ENCODE measurements at places on chromosomes 4 and X. TPM values are rescaled to one million over a fixed set of nuclear protein-coding genes. Genes with fewer than 3 reads are reported as not detected.

Gene ZMAT1
- total RNA-seq = 0.13 TPM

Gene LRAT
- not detected for total RNA-seq

Gene RADX
- total RNA-seq = not detected

DNA sequence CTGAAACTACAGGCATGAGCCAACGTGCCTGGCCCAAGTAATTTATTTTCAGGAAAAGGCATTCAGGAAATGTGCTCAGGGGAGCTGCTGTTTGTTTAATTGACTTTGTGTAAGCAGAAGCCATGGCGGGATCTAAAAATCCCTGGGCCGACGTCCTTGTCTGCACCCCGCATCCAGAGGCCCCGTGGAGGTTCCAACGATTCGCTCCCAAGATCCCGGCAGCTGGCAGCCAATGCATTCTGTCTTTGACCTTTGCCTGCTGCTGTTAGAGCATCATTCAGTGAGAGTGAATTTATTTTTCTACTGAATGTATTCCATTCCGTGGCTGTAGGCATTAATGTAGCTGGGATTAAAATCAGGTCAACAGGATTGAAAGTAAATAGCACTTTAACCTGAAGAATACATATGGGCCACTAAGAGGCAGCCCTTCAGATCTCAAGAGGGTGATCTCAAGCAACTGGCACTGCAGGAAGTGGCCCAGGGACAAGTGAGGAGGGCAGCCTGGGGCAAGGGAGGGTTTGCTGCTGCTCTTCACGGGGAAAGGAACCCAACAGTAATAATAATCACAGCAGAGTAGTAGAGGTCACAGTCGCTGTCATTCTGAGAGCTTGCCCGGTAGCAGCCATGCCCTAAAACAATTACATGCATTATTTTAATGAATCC is 75.2 kb downstream of the PSAPL1 start:
- DNase-seq = no peak

GRCh38 chrX:39899856-39900776 is 197.6 kb downstream of the BCOR start:
- DNase-seq = no peak

GRCh38 chr4:24274381-24274941 is 309.9 kb downstream of the DHX15 start:
- DNase-seq = no peak

Gene MAGEB10
- total RNA-seq = not detected

Gene ZIC3
- total RNA-seq = not detected

- DNase-seq = no peak
Observed at GRCh38 chr4:97104666-97105065, 1038.6 kb downstream of the STPG2 start.

Gene NLRP2B
- not detected for total RNA-seq

Gene C4orf51
- total RNA-seq = not detected

Gene CPE
- not detected for total RNA-seq

DNA sequence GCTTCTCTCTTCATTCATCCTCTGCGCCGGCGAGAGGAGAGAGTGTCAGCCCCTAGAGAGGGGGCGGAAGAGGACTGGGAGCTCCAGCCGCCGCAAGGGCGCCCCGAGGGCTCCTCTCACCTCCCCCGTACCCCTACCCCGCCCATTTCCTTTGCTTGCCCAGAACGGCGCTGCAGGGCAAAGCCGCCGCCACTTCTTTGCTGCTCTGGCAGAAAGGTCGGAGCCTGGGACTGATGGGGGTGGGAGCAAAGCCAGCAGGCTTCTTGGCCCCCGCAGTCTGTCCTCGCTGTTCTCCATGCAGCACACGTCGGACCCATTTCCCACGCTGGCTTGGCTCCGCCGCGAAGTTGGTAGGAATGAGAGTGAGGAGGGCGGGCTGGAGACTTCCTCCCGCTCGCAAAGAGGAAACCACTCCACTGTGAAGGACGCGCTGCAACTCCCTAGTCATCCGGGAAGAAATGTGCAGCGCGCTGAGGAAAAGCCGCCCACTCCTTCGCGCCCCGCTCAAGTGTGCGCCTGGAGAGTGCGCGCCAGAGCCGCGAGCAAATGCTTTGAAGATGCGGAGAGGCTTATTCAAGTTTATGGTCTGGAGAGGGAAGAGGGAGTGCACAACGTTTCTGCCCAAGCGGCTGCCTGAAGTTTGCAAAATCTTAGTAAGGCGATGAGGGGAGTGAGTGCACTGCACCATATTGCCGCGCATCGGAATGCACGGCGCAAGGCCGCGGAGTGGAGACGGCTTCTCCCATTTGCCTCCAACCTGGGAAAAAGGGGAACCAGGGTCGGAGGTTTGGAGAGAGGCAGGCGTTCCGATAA is 2.8 kb upstream of the PCDH7 start:
- DNase-seq = peak; percentile 69

DNA sequence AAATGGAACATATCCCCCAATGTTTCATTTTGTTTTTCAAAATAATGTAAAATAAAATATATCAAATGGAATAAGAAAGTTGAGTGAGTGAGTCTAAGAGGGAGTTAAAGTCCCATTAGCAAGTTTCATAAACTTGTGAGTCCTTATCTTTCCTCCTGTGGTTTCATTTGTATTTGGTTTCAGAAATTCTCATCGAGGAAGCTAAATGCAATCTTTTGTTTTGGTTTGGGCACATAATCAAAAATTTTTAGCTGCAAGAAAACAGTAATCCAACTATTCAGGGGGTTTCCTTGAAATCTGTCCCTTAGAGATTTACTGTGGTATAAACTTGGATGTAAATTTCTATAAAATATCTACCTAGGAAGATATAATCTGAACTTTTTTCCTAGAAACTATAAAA is 124.2 kb downstream of the CAMK2D start:
- no peak for DNase-seq

DNA sequence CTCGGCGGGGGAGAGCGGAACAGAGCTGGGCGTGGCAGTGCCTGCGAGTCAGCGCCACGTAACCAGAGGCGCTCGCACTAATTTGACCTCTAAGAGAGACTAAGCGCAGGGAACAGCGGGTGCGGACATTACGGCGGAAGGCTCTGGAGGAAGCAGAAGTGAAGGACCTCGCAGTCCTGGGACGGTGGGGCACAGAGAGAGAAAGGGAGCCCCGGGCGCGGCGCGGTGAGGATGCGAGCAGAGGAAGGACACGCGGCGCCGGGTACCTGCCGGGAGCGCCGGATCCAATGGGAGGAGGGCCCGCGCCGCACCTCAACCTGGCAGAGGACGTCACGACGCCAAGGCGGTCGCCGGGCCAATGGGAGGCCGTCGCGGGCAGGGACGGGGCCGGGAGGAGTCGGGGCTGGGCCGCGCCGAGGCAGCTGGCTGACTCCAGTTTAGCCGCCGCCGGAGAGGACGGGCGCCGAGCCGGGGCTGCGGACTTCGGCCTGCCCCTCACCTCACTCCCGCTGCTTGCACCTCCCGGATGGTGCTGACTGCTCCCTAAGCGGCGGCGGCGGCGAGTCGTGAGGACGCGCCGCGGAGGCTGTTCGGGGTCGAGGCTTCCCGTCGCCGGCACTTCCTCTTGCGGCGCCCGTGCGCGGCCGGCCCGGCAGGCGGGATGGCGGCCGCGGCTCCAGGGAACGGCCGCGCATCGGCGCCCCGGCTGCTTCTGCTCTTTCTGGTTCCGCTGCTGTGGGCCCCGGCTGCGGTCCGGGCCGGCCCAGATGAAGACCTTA is at the start of gene TMEM165:
TMEM165 (plus strand) TSS at position 429 of the 779 bp plus-strand sequence; CDS start at position 662, 233 bp downstream.
- DNase-seq = peak; percentile 93

Gene POU3F4
- total RNA-seq = not detected

GRCh38 chr4:1315836-1316536 is 26.3 kb downstream of the MAEA start:
- DNase-seq = no peak

Gene ASMT
- 0.10 TPM for total RNA-seq

DNA sequence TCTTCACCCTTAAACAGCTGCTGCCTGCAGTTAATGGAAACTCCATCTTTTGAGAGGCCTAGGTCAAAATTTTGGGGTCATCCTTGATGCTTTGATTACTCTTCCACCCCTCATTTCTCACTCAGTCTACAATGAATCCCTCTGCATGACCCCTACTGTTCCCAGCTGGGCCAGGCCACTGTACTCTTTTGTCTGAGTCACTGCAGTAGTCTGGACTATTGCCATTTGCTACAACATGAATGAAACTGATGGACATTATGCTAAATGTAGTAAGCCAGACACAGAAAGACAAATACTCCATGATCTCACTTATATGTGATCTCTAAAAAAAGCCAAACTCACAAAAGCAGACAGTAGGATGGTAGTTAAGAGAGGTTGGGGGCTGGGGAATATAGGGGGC is 28.3 kb downstream of the STK32B start:
- DNase-seq = no peak

DNA sequence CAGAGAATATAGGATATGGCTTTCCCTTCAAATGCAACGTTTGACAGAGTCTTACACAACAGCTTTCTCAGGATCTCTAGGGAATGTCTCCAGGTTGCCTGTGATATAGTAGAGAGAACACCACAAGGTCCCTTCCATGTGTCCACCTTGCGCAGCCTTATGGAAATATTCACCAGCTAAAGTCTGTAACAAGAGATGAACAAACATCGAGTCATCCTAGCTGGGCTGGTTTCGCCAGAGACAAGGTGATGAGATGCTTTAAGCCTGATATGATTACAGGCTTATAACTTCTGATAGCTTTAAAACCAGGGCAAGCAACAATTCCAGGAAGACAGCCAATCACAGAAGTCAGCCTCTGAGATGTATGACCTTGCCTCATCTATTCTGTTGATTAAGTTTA is 83.8 kb downstream of the SEL1L3 start:
- no peak for DNase-seq

- peak; percentile 64 for DNase-seq
Observed at GRCh38 chrX:108537005-108537404, 97.4 kb downstream of the COL4A5 start.

Gene MEPE
- not detected for total RNA-seq

GRCh38 chr4:115187136-115187535 is 73.7 kb upstream of the NDST4 start:
- no peak for DNase-seq

DNA sequence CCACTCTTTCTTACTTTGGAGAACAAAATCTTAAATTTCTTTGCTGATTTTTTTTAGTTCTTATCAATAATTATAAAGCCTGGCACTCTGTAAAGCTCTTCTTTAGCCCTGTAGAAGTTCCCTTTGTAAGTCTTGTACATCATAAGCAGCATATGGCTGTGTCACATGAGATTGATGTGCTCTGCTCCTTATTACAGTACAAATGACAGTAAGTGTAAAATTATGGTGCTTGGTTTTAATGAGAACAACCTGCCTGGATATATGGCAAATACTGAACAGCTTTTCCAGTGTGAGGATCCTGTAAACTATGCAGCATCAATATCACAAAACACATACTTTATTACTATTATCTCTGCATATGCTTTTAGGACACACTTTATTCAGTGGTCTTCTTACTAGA is 145.9 kb upstream of the GNPDA2 start:
- no peak for DNase-seq

DNA sequence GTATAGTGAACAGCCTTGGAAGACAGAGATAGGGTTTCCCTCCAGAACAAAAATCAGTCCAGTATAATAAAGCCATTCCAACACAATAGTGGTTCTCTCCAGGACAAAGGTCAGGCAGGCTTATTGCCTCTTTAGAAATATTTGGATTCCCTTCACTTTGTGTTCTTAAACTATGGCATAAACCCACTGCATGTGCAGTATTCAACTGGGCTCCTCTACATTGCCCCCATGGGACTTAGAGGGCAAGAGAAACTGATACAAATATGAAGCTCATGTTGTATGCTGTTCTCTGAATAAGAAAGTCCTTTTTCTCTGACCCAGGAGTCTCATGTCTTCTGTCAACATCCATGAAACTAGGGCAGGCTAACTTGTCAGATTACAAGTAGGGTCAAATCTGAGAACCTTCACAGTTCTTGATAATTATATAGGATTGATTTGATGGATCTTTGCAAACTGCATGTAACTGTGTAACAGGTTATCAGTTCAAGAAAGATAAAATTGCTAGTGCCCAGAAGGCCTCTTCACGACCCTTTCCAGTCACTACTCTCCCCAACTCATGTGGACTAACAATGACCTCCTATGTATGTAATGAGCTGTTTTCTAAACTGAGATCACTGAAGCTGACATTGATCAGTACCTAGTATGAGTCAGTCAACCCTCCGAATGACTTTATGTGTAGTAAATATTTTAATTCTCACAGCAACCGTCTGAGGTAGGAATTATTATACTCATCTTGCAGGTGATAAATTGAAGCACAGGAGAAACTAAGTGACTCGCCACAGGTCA is 31.9 kb upstream of the FAM9C start:
- DNase-seq = no peak

GRCh38 chr4:39046249-39046648 is 14.0 kb upstream of the TMEM156 start:
- DNase-seq = no peak

Gene CFP
- 0.56 TPM for total RNA-seq

DNA sequence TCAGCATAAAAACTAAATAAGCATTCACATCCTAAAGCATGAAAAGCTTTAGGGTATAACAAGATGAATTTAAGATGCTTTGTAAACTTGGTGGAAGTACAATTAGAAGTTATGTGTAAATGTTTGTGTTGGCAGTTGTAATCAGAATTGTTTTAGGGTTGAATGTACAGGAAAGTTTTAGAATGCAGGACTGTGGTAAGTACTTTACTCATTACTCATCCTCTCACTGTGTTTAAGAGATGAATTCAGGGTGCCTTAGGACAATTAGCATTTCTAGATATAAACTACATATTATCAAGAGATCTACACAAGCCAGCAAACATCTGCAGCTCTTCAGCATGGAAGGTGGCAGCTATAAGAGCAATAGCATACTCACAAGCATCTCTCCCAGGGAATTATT is 77.5 kb upstream of the ELOVL6 start:
- no peak for DNase-seq

- no peak for DNase-seq
Observed at GRCh38 chr4:187444061-187444460, 551.5 kb upstream of the ZFP42 start.

Gene ARX
- total RNA-seq = not detected

Gene RBM46
- total RNA-seq = not detected

DNA sequence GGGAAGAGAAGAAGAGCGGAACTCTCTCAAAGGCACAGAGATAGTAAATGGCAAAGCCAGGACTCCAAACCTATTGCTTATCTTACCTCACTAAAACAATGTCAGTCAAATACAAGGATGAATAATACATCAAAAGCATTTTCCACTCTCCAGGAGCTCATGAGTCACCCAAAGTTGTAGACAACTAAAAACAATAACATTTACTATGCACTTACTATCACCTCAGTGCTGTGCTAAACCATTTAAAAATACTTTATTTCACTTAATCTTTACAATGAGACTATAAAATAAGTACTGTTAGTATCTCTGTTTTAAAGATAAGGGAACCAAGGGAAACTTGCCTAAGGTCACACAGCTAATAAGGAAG is 163.2 kb upstream of the SPANXC start:
- peak; percentile 7 for DNase-seq

Gene CEP44
- total RNA-seq = 2.9 TPM
